ENCODE measurements at places on chromosomes 5 and 9. TPM values are rescaled to one million over a fixed set of nuclear protein-coding genes. Genes with fewer than 3 reads are reported as not detected.

GRCh38 chr9:111078391-111079038 is 40.2 kb upstream of the LPAR1 start:
- no peak overlapping the region for H3K4me3 ChIP-seq
- no peak overlapping the region for H3K27ac ChIP-seq
- no peaks in the 10 kb centered on the region for H3K36me3 ChIP-seq
- no peak for DNase-seq

CACNA1B gene
- total RNA-seq = not detected

DNA sequence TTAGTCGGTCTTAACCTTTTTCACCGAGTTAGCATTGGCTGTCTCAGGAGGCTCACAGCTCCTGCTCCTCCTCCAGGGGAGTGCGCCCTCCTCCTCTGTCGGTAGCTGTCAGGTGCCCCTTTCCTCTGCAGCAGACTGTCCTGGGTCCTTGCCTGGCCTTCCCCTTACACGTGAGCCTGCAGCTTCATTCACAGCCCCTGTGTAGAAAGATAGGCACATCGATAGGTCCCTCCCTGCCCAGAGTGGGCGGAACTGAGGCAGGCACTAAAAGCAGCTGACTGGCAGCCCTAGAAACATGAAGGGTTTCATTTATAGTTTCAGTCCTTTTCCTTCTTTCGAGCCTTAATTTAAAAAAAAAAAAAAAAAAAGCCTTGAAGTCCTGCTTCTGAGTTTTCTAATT is 17.2 kb downstream of the TENT4A start:
- H3K4me3 ChIP-seq = no peak overlapping the region
- H3K4me1 ChIP-seq = peaks cover 73% of the 10 kb centered on the region
- no peak for DNase-seq
- no peak overlapping the region for H3K27ac ChIP-seq
- no peaks in the 10 kb centered on the region for H3K36me3 ChIP-seq

DNA sequence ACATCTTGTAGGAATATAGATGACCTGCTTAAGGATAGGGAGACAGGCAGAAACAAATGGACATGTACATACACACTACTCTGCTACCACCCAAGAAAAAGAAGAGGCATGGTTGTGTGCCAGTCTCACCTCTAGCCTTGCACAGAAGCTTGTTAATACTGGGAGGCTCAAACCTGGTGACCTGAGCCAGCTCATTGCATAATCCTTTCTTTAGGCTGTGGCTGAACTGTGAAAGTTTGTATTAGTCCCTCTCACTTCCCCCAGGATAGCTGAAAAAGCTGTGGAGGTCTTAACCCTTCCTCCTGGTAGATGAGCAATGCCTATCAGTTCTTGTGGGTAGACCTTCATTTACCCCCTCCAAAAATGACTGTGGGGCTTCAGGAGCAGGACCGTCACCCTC is 28.7 kb downstream of the TPD52L3 start:
- DNase-seq = no peak
- H3K27me3 ChIP-seq = no peaks in the 10 kb centered on the region
- H3K27ac ChIP-seq = no peak overlapping the region

DNA sequence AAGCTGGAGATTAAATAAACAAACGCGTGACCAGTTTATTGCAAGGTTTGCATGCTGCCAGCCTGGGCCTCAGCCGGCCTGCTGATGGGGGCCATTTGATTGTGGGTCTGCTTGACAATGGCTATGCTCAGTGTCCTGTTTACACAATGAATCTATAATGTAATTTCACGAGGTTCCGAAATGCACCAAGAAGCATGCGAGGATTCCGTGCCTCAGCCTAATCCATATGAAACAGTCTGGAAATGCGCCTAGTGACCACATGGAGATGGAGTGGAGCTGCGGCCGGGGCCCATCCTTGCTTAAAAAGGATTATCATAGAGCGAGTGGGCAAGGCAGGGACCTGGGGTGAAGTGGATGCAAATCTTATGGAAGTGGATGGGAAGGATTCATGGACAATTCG is 382.4 kb downstream of the CDK5RAP2 start:
- H3K27me3 ChIP-seq = no peaks in the 10 kb centered on the region
- DNase-seq = no peak
- no peak overlapping the region for H3K27ac ChIP-seq
- H3K4me1 ChIP-seq = no peaks in the 10 kb centered on the region

GRCh38 chr9:18996211-18996610 is 36.8 kb downstream of the SAXO1 start:
- DNase-seq = no peak
- no peak overlapping the region for H3K27ac ChIP-seq
- no peak overlapping the region for H3K4me3 ChIP-seq
- H3K4me1 ChIP-seq = no peaks in the 10 kb centered on the region
- no peaks in the 10 kb centered on the region for H3K36me3 ChIP-seq
